ENCODE measurements at places on chromosomes 5 and 9.

DNA sequence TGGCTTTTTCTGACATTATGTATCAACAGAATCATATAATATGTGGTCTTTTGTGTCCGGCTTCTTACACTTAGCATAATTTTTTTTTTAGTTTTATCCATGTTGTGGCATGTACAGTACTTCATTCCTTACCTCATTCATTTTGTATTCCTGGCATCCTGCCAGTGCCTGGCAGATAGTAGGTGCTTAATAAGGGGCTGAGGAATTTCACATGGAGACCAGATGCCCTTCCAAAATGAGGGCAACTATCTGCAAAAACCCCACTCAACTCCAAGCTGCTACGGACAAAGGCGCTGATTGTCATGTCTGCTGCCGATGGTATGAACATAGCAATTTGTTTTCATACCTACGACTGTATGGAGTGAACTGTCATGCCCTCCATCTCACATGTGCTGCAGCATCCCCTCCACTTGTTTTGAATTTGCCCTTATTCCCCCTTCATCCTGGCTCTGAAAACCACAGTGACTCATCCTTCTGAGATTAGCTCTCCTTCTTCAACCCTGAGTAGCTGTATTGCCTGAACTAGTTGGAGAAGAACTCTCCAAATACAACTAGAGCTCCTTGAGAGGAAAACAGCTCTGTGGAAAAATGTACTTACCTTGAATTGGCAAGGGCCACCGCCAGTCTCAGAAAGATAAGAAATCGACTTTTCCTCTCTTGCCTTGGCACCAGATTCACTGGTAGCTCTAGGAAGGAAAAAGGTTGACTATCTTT lies 41.3 kb upstream of the FOXE1 start:
- no peak for DNase-seq

- no peak for DNase-seq
Measured at GRCh38 chr5:3787604-3788003, 192.0 kb downstream of the IRX1 start.

GRCh38 chr9:125241863-125242739 lies 958 bp upstream of the HSPA5 start:
- no peak for DNase-seq

- DNase-seq, result no peak
Measured at GRCh38 chr5:146007270-146007669, 70.9 kb downstream of the SH3RF2 start.

GRCh38 chr9:112891521-112891920 lies 845 bp upstream of the SLC46A2 start:
- DNase-seq, result no peak

DNA sequence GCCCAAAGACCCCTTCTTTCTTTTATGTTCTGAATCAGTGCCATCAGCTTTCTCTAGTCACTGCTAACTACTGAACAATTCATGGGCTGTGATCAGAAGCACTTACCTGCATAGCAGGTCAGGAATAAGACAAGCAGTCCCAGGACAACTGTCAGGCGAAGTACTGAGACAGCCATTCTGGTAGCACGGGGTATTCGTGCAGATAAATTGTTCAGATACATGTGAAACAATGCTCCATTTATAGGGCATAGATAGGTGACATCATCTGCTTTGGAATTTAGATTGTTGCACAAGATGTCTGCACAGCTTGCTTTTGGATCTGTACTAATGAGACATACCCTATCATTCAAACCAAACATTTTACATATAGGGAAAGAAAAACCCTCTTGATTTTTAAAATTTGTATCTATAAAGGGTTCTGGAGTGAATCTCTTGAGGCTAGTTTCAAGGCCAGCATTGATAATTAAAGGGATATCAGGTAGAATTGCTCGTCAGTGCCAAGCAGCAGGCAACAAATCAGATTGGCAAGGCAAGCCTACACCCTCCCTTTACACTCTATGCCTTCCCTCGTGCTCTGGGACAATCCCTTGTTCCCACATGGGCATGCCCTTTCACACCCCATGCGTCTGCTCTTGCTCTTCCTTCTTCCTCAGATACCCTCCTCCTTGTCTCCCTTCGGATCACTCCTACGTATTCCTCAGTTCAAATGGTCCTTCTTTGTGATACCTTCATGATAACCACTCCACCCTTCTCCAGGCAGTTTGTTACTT lies at the start of gene C5orf46:
TSS of gene C5orf46 (minus strand) at position 213 of the 770 bp plus-strand sequence. CDS start at position 176, 37 bp downstream.
- DNase-seq, result no peak

GRCh38 chr5:79853676-79854418 lies 137.2 kb downstream of the MTX3 start:
- no peak for DNase-seq

GRCh38 chr5:318341-318897 lies 3.1 kb upstream of the AHRR start:
- DNase-seq, result no peak

DNA sequence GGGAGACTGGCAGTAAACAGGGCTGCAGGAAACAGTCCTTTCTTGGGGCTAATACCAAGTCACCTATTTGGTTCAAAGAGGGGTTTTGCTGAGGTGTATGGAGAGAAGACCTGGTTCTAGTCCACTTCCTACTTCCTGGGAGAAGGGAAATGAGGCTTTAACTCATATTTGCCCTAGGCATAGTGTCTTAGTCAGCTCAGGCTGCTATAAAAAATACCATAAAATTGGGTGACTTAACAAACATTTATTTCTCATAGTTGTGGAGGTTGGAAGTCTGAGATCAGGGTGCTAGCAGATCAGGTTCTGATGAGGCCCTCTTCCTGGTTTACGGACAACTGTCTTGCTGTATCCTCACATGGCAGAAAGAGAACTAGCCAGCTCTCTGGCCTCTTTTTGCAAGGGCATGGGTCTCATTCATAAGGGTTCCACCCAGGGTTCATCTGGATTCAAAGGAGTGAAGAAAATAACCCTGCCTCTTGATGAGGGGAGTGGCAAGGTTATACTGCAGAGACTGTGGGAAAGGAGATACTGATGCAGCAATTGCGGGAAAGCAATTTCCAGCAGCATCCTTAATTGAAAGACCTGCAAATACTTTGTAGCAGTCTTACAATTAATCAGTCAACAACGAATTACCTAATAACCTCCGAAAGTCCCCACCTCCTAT lies 40.5 kb downstream of the ANKDD1B start:
- DNase-seq, result no peak

DNA sequence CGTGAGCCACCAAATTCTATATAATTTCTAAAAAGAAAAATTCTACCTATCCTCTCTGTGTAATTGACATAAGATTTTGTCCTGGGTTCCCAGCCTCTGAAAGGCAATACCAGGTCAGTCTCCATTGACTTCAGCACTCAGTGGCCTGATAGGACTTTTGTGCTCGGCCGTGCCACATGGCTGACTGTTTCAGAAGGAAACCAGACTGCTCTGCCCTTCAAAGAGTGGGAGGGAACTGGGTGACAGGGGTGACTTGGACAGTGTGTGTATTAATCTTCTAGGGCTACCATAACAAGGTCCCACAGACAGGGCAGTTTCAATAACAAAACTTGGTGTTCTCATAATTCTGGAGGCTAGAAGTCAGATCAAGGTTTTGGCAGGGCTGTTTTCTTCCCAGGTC lies 43.0 kb downstream of the ARHGAP26 start:
- DNase-seq, result no peak

GRCh38 chr5:13859270-13860065 lies 85.0 kb downstream of the DNAH5 start:
- DNase-seq, result no peak

- DNase-seq, result no peak
Measured at GRCh38 chr9:124343533-124344290, 71.5 kb downstream of the PSMB7 start.

DNA sequence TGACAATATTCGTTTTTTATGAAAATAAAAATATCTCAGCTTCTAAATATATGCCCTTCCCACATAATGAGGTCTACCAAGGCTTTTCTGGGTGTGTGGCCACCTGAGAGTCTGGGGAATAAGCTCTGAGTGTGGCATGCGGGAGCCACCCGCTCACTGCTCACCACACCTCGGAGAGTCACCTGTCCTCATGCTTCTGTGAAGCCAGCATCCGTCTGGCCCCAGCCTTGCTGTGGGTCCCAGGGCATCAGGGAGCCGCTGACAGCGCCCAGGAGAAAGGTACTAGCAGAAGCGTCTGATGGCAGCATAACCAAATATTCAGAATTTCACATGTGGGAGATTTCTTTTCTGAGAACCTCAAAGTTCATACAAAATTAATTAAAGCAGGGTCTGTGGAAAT lies 133.2 kb upstream of the IRX4 start:
- DNase-seq, result no peak

GRCh38 chr5:174418809-174419539 lies 305.4 kb upstream of the MSX2 start:
- no peak for DNase-seq

- no peak for DNase-seq
Measured at GRCh38 chr5:123087173-123088030, 1.6 kb upstream of the PRDM6 start.

GRCh38 chr5:138177941-138178515 lies 402 bp downstream of the BRD8 start:
- DNase-seq, result no peak

DNA sequence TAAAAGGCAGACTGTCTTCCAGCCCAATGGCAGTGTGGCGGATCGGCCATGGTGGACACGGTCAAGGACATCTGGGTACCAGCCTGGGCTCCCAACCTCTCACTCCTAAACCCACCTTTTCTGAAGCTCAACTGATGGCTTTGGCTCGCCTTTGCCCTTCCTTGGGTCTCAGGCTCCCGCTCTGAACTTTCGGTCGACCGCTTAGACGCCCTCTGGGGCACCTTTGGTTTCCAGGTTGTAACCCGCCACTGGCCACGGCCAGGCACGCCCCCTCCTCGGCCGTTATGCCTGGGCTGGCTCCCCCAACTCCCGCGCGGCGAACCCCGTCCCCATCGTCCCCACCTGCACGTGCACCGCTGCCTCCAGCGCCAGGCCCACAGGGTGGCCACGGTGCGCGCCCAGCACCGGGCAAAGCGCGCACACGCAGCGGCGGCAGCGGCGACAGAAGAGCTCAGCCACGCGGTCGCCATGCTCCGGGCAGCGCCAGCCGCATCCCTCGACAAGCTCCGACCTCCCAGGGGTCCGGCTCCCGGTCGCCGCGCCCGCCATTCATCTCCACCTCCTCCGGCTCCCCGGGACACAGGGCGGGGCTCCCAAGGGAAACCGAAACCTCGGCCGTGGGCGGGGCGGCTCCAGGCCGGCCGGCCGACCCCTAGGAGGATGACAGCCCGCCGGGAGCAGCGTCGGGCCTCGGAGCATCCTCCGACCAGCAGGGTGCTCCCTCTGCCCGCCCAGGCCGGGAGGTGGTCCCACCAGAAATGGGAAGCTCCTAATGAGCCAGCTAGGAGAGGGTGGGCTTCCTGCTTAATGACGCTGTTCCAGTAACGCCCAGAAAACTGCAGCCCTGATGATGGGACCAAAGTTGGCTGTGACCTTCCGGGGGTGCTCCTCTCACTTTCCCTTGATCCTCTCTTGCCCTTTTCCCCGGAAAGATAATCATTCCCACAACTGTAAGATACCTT lies at the start of gene TRIM14:
TSS of gene TRIM14 (minus strand) at position 583 of the 962 bp plus-strand sequence. CDS start at position 549, 34 bp downstream.
- DNase-seq, result peak; percentile 21

DNA sequence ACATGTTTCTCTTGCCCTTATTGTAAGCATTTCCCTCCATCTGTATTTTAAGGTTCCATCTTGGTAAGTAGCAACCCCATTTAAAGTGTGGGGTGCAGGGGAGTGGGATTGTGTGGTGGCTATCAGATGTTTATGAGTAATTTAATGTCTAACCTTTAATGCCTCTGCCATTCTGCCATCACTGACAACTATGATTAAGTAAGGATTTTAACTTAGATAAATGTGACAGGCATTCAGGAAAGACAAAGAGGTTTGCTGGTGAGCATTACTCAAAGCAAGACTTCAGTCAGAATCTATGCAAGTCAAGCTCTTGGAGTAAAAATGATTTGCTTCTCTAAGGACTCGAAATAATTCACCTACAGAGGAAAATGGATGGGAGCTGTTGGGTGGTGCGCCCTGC lies 143.0 kb downstream of the NXNL2 start:
- DNase-seq, result no peak
